Eye (tissue), 1 donor: ENCODE measurements at places on chromosomes 12 and 14.

DNA sequence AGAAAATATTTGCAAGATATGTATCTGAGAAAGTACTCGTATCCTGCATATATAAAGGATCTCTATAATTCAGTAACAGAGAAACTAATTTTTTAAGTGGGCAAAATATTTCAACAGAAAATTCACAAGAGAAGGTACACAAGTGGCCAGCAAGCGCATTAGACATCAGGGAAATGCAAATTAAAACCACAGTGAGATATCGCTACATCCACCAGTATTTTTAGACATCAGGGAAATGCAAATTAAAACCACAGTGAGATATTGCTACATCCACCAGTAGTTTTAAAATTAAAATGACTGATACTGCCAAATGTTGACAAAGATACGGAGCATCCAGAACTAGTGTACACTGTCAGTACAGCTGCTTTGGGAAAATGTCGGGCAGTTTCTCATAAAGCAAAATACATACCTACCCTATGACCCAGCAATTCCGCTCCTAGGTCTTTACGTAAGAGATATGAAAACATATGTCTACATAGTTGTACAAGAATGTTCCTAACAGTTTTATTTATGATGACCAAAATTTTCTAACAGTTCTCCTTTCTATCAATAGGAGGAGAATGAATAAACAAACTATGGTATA is 2.8 kb upstream of the KCNK13 start:
- DNase-seq = no peak

DNA sequence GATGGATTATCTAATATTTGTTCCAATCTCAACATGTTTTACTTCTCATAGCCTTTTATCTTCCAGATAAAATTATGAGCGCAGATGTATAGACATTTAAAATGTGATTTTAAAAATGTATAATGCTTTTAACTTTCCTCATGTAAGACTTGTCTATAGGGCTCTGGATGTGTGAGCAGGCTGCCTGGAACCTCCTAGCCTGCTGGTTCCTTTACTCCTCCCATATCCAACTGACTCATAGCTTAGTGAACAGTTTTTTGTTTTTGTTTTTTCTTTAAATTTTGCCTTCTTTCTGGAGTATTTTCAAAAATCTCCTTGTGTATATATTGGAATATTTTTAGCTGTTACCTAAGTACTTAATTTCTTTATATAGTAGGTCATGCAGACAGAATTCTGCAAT is 115.4 kb downstream of the PDE3A start:
- no peak for DNase-seq

GRCh38 chr12:11576104-11576503 is 73.4 kb upstream of the ETV6 start:
- DNase-seq = no peak

DNA sequence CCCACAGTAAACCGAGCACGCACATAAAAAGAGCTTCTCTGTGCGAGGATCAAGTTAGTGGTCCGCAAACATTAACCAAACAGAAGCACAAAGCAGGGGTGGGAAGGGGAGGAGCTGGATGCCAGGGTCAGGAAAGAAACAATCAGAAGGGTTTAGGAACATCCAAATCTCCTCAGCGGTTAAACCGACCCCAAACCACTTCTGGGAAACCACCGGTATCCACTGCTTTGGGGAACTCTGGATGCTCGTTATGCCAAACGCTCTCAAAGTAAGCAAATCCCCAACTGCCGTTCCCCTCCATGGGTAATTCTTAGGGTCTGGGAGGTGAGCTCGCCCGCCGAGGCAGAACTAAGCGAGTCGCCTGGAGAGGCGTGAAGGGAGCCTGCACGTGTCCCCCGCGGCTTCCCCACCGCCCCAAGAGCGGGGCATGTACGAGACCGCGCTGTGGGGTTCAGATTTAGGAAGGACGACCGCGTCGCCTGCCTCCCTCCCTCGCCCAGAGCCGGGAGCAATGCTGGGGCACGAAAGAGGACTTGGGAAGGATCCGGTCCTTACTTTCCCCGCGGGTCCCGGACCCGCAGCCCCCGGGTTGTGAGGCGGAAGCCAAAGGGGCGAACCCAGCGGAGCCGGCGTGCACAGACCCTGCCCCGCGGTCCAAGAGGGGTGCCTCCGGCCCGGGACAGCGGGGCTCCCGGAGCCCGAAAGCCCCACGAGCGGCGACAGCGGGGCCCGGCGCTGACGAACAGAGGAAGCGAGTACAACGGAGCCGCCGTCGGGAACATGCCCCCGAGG is 711 bp downstream of the SBNO1 start:
- peak; percentile 59 for DNase-seq

- DNase-seq = no peak
Observed at GRCh38 chr12:80015660-80016059, 80.8 kb upstream of the PPP1R12A start.

DNA sequence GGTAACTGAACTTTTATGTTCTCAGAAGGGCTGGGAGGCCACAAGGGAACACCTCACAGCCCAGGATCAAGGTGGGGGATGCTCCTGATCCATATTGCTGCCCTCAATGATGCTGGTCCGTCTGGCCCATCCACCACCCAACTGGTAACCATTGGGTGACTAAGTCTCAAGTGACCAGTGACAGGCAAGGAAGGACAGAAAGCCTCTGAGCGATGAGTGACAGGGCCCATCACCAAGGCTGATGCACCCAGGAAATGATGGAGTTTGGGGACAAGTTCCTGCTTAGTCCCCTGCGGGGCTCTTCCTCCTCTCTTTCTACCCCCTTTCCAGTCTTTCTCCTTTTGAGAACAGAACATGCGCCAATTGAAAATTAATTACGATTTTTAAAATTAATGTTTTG is 2.6 kb upstream of the MMP19 start:
- DNase-seq = no peak

GRCh38 chr14:50303744-50304471 is 8.1 kb downstream of the L2HGDH start:
- no peak for DNase-seq

DNA sequence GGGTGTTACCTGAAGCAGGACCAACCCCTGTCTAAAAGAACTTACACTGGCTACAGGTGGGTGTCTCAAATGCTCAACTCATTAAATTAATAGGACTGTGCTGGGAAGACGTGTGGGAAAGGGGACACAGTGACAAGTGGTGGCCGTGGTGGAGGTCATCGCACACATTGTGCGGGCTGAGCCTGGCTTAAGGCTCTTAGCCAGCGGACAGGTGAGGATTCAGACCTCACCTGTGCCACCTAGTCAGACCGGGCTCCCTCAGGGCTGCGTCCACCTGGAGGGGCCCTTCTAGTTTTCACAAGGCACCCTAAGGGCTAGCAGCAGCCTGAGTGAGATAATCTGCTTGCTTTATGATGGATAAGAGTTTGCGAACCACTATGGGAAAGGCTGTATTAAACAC is 125.2 kb upstream of the FKBP4 start:
- no peak for DNase-seq

DNA sequence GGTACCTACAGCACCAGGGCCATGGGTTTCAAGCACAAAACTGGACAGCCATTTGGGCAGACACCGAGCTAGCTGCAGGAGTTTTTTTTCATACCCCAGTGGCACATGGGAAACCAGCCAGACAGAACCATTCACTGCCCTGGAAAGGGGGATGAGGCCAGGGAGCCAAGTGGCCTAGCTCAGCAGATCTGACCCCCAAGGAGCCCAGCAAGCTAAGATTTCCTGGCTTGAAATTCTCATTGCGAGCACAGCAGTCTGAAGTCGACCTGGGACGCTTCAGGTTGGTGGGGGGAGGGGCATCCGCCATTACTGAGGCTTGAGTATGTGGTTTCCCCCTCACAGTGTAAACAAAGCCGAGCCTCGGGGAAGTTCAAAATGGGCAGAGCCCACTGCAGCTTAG is 81.2 kb upstream of the CCDC175 start:
- no peak for DNase-seq

GRCh38 chr12:124284368-124284767 is 10.5 kb upstream of the RFLNA start:
- no peak for DNase-seq

- peak; percentile 89 for DNase-seq
Observed at GRCh38 chr12:53380794-53381730, 1.1 kb downstream of the SP1 start.

- peak; percentile 52 for DNase-seq
Observed at GRCh38 chr14:90062127-90062794, 467 bp downstream of the KCNK13 start.

- DNase-seq = no peak
Observed at GRCh38 chr14:23085458-23085857, 9.5 kb downstream of the ACIN1 start.

- DNase-seq = no peak
Observed at GRCh38 chr12:123952037-123952436, 20.6 kb downstream of the CCDC92 start.

DNA sequence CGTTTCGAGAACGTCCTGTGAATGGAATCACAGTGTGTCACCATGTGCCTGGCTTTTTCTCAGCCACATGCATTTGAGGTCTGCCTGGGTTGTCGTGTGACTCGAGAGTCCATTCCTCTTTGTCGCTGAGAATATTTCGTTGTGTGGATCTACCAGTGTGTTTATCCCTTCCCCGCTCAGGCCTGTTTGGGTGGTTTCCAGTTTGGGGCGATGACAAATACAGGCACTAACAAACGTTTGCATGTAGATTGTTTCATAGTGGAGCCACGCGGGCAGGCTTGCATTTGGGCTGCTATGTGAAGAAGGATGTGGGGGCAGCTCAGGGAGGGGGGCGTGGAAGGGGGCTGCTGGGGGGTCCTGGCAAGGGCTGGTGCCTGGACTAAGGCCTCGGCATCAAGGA is 14.1 kb downstream of the RIN3 start:
- DNase-seq = no peak

DNA sequence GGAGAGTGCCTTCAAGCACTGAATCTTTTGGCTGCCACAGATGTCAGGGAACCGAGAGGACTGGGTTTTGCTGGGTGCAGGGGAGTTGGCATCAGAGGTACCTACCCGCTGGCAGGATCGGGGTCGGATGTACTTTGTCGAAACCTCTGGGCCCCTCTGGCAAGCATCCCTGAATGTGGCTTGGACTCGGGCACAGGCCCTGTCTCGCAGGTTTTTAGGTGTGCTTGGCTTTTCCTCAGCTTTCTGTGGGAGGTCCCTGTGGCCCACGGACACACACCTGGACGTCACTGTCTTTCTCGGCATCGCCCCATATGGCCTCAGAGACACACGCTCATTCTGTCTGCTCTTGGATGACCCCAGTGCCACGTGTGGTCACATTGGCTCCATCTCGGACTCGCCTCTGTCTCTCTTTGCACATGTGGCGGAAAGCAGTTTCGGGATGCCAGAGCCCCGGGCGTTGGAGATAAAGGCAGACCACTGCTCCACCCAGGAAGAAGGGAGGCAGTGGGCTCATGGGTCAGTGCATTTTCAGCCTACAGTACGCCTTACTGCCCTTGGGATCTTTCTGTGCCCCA is 769.6 kb upstream of the ALG10B start:
- no peak for DNase-seq

GRCh38 chr12:4143896-4144295 is 129.7 kb upstream of the CCND2 start:
- DNase-seq = no peak

DNA sequence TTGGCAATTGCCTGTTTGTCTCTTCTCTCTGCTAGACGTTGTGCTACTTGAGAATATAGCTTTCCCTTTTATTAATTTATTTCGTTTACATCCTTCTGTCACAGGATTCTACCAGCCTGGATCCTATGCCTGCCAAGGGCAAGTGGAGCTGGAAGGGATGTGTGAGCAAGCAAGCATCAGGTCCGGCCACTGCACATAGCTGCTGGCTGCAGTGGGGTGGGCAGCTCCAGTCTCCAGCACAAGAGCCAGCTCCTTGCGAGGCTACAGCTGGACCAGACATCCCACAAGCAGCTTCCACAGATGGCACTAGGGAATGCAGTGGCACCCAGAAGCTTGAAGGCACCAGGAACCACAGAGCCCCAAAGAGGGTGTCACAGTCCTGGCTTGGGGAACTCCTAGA is 225.0 kb downstream of the KCNC2 start:
- no peak for DNase-seq

DNA sequence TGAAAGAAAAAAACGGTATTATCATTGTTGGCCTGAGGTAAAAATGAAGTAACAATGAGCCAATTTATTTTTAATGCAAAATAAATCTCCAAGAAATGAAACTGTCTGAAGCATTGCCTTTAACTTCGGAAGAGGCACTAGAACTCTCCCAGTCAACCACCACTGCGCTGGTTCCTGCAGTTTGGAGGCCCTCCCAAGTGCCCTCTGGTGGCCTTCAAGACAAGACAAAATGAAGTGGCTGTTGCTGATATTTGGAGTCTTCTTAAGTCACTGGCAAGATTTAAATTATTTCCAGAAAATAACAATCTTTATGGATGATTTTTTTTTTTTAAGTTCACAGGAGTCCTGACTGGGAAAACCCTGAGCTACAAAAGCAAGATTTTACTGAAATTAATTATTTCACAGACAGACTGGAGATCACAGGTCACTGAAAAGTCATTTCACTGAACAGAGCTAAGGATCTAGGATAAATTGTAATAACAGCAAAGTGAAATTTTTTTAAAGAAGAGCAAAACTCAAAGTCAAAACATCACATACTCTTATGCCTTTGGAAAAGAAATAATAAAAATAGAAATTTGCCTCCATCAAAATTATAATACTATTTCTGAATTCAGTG is 58.2 kb downstream of the DICER1 start:
- peak; percentile 84 for DNase-seq

- DNase-seq = peak; percentile 57
Observed at GRCh38 chr14:104794631-104794992, 936 bp downstream of the AKT1 start.
